Iris pigment epithelial cell (primary cell): ENCODE measurements at places on chromosomes 3 and 15.

- no peak for DNase-seq
Measured at GRCh38 chr3:112373924-112374323, 41.0 kb downstream of the CD200 start.

DNA sequence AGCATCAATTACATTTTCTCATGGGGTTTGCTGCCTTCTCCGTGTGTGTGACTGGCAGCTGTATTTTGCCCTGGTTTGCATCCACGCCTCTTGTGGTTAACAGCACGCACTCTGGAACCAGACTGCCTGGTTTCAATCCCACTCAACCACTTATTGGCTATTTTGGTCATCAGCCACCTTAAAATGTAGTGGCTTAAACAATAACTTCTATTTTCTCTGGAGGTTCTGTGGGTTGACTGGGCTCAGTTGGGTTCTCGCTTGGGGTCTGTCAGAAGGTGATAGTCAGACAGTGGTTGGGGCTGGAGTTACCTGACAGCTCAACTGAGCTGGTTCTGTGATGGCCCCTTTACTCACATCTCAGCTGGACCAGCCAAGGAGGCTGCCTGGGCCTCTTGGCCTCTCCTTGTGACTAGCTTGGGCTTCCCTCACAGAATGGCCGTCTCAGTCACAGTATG, 36.8 kb downstream of the EHD4 start:
- no peak for DNase-seq

- no peak for DNase-seq
Measured at GRCh38 chr3:185561958-185562357, 9.6 kb upstream of the LIPH start.

DNA sequence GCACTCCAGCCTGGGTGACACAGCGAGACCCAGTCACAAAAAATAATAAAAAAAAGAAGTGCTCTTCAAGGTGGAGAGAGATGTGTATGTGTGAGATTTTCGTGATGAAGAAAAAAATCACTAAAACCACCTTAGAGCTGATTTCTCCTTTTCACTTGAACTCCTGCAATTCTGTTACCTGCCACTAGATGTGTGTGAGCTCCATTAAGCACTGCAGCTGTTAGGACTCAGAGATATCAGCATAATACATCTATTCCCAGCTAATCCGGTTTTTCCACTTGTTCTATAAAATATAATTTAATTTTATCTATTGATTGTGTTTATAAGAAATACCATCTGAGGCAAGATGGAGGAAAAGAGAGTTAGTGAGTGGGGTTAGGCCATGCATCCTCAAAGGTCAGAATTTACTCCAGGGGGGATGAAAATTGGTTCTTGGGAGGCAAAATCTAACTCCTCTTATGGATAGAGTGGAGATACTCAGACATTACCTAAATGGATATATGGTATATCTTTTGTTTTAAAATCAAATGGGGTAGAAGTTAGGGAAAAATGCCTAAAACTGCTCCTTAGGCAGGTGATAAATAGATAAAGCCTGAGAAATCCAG, 152.7 kb downstream of the IL20RB start:
- peak; percentile 44 for DNase-seq

- DNase-seq, result no peak
Measured at GRCh38 chr3:48985831-48986376, 4.1 kb upstream of the P4HTM start.

DNA sequence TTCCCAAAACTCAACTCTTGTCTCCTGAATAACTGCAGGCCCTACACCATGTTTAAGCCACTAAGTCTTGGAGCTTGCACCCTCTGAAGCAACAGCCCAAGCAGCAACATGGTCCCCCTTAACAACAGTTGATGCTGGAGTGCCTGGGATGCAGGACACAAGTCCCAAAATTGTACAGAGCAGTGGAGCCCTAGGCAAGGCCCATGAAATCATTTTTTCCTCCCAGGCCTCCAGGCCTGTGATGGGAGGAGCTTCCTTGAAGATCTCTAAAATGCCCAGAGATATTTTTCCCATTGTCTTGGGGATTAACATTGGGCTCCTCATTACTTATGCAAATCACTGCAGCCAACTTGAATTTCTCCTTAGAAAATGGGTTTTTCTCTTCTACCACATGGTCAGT, 311.9 kb upstream of the EPHA3 start:
- no peak for DNase-seq

GRCh38 chr3:129015388-129016105, 14.4 kb downstream of the EFCC1 start:
- no peak for DNase-seq

DNA sequence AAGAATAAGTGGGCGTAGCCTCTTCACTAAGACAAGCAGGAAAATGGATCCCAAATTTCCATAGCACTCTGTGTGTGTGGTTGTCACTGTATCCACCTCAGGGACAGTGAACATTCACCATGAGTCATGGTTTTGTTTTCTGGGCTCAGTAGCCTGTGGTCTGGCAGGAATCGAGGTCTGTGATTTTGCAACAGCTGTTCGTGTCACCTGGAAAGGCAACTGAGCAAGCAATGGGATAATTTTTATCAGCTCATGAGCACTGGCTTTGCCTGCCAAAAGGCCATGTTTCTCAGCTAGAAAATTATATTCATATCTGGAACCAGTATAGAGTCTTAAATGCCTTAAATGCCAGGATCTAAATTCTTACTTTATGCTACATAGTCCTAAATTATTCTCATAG, 60.9 kb downstream of the STRIT1 start:
- DNase-seq, result peak; percentile 93

DNA sequence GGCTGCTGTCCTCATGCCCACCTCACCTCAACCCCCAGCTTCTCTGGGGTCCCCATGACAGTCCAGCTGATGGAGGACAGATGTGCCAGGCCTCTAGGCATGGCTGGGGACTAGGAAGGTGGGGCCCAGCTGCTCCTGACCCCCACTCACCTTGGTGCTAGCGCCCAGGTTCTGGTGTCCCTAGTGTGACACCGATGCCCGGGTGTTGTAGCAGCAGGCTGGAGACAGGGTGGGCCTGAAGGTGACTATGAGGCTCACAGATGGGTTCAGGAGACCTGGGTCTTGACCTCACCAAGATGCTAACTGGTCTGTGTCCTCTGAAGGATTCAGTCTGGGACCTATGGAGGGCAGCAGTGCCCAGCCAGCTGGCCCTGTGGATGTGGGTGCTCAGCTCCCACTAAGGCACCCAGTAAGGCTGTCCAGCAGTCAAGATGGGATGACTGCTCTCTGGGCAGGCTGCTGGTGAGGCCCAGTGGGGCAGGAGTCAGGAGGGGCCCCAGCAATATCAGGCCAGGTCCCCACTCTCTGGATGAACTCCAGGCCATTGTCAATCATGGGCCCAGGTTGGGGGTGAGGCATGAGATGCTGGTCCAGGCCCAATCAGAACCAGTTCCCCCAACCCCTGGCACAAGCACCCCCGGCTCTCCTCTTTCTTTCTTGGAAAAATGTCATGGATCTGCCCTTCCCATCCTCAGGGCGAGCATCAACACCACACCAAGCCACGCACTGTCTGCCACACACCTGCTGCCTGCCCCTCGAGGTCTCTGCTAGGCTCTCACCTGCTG, 33.0 kb downstream of the ALDH1L1 start:
- no peak for DNase-seq

- DNase-seq, result peak; percentile 28
Measured at GRCh38 chr3:50068134-50068533, 20.6 kb upstream of the RBM5 start.

DNA sequence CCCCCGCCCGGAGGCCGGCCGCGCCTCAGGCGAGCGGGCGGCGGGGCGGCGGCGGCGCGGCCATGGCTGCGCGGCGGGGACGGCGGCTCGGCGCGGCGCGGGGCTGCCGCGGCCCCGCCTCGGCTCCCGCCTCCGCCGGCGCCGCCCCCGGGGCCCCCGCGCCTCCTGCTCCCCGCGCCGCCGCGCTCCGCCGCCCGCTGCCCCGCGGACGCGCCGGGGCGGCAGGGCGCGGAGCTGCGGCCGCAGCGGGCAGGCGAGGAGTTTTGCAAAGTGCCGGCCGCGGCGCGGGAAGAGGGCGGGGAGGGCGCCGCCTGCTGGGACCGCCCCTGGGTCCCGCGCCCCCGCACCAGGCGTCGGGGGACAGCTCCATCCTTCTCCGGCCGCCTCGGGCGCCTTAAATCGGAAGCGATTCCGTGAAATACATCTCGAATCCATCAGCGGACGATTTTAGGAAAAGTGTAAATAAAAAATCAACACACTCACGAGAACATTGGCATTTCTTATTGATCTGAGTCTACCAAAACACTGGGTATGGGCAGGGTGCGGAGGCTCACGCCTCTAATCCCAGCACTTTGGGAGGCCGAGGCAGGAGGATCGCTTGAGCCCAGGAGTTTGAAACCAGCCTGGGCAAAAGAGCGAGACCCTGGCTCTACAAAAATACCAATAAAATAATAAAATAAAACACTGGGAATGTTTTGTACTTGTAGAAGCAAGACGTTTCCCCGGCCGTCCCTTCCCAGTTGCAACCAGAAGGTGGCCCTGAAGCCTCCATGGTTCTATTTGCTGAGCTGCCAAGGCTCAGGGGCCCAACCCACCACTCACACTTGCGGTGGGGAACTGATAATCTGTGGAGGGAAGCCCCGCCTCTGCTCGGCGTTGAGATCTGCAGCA, 136.9 kb downstream of the NUP210 start:
- peak; percentile 15 for DNase-seq

DNA sequence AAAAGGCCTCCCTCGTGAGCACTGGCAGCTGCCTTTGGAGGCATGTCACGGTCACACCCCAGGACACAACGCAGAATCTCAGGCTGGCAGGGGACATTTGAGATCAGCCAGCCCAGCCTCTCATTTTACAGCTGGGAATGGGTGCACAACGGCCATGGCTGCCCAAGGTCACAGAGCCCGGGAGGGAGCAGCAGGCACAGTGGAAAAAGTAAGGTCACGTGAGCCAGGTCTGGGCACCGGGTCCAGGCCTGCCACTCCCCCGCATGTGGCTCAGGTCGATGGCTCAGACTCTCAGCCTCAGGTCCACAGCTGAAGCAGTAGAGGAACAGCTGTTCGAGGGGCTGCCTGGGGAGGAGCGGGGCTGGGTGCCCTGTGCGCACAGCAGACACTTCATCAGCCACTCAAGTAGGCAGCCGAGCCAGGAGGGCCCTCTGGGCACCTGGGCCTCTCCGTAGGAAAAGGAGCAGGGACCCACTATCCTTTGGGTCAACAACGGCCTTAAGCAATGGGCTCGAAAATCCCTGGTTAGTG, 260.6 kb downstream of the GOLGA6L6 start:
- DNase-seq, result no peak

DNA sequence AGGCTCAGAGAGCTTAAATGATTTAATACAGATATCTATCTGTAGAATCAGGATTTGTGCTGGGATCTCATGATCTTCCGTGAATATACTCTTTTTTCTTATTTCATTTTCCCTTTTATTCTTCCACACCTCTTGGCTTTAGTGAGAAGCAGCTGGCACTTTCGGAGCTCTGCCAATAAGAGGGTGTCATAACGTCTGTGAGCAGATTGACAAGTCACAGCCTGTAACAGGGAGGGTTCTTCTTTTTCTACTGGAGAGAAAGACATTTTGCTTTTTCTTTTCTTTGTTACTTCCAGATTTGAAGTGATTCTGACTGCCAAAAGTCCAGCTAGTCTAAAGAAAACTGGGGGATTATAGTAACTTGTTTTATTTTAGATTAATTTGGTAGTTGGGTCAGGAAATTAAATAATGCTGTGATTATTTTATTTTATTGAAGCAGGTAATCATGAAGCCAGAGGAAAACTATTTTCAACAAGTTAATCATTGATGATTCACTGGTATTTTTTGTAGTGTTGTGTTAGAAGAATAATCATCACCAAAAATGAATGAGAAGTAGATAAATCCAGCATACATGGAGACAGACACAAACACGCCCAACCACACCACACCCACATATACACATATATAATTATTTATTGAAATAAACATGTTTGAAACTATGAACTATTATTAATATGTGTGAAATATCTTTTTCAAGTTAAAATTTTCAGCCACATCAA, 69.8 kb downstream of the TNFAIP8L3 start:
- peak; percentile 24 for DNase-seq

GRCh38 chr3:95172164-95172943, 1109.5 kb downstream of the NSUN3 start:
- DNase-seq, result no peak

GRCh38 chr3:58585005-58585786, 8.0 kb upstream of the FAM107A start:
- peak; percentile 66 for DNase-seq

GRCh38 chr3:154105218-154105975, 15.8 kb upstream of the ARHGEF26 start:
- no peak for DNase-seq

GRCh38 chr15:39338251-39338650, 242.6 kb upstream of the THBS1 start:
- DNase-seq, result no peak

DNA sequence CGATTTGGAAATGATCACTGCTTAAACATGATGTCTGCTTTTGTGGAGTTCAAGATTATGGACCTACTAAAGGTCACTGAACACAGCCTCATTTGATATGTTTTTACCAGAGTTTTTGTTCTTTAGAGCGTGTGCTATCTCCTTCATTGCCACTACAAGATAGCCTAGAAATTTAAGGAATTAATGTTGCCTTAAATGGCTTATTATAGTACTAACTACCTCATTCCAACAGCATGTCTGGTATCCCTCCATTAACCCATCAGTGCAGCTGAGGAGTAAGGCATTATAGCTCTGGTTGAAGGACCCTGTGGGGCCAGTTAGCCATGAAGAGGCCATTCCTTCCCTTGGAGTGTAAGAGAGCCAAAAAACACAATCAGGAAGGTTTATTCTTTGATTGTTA, 2.3 kb upstream of the FAM43A start:
- DNase-seq, result no peak

- no peak for DNase-seq
Measured at GRCh38 chr15:94381384-94381783, 150.0 kb downstream of the MCTP2 start.

DNA sequence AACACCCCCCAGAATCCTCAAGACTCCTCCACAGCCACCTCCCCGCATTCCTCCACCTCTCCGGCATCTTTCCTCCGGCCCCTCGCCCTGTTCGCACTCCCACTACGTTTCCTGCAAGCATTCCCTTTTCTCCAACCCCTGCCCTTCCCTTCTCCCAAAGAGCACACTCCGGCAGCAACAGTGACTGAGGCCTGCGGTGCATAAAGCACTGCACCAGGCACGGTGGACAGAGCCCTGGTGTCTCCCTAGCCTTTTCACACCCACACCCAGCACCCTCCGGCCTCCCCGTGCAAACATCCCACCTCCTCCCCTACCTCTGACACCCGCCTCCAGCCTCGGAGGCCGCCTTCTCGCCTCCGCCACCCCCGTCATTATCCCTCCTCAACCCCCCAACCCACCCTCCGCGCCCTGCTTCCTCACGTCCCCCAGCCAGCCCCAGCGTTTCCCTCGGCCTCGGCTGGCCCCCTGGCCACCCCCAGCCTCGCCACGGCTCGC, 577 bp downstream of the ZNF148 start:
- DNase-seq, result peak; percentile 41

- DNase-seq, result no peak
Measured at GRCh38 chr3:41198526-41198925, 779 bp upstream of the CTNNB1 start.

- DNase-seq, result peak; percentile 35
Measured at GRCh38 chr3:59107856-59108815, 58.3 kb upstream of the CFAP20DC start.

GRCh38 chr3:102113421-102114041, 264.2 kb downstream of the NFKBIZ start:
- no peak for DNase-seq
